Activated CD4-positive, alpha-beta T cell treated with anti-CD3 and anti-CD28 coated beads for 36 hours (primary cell): ENCODE measurements at places on chromosomes 4 and X. TPM values are rescaled to one million over a fixed set of nuclear protein-coding genes. Genes with fewer than 3 reads are reported as not detected.
A peak's percentile ranks its signal among the peaks of the same experiment; 100 is the strongest.

The MAGED4 gene
- total RNA-seq: 0.95 TPM

DNA sequence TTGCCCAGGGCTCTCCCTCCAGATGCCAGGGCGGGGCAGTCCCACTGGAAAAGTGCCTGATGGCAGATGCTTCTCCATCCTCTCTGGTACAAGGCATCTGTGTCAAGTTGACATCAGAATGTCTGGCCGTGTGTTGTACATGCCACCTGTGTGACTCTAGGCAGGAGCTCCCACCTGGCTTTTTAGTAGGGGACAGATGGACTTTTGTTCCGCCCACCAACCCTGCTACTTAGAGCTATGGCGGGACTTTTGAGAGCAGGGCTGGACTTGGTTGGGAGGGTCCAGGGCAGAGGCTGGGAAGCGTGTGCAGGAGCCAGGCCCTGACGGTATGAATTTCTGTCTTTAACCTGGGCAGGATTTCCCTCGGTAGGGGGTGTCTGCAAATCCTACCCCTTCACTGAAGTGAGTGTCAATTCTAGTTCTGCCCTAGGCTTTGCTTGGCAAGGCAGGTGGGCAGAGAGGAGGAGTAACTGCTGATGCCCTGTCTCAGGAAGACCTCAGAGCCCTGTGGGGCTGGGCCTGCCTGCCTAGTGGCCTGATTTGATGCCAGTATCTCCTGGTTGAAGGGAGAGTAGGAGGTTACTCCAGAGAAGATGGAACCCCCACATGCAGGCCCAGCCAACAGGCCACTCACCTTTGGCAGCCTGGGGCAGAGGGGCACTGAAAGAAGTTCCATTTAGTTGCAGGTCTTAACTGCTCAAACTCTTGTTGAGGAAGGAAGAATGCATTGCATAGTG is 99.1 kb downstream of the PJA1 start:
- DNase-seq: no peak

- no peak for DNase-seq
Measured at GRCh38 chr4:71945791-71946190, 86.0 kb upstream of the NPFFR2 start.

The BEND4 gene
- total RNA-seq: 0.42 TPM

GRCh38 chr4:7192252-7193029 is at the start of gene SORCS2:
TSS of gene SORCS2 (plus strand) at chr4:7192538.
- peak; percentile 74 for DNase-seq

GRCh38 chr4:73730292-73730691 is 10.1 kb upstream of the CXCL8 start:
- DNase-seq: no peak

- no peak for DNase-seq
Measured at GRCh38 chr4:141169391-141169790, 36.1 kb upstream of the RNF150 start.

The FAAH2 gene
- total RNA-seq: 4.9 TPM

GRCh38 chr4:28228561-28229491 is 1368.2 kb downstream of the STIM2 start:
- DNase-seq: no peak

The CCDC110 gene
- 0.34 TPM for total RNA-seq

The FRG2 gene
- not detected for total RNA-seq

DNA sequence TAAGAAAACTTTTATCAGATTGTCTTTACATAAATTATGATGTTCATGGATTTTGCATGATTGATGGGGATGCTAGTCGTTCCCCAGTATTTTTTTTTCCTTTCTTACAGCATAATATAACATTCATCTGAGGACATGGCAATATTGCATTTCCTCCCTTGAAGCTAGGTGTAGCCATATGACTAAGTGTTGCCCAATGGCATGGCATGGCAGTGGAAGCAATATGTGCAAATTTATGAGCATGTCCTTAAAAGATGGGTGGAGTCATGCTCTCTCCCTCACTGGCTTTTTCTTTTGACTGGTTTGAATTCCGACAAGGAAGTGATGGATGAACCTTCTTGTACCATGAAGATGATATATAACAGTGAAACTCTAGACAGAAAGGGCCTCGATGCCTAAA is 96.3 kb downstream of the BANK1 start:
- no peak for DNase-seq

The SHOX gene
- not detected for total RNA-seq

DNA sequence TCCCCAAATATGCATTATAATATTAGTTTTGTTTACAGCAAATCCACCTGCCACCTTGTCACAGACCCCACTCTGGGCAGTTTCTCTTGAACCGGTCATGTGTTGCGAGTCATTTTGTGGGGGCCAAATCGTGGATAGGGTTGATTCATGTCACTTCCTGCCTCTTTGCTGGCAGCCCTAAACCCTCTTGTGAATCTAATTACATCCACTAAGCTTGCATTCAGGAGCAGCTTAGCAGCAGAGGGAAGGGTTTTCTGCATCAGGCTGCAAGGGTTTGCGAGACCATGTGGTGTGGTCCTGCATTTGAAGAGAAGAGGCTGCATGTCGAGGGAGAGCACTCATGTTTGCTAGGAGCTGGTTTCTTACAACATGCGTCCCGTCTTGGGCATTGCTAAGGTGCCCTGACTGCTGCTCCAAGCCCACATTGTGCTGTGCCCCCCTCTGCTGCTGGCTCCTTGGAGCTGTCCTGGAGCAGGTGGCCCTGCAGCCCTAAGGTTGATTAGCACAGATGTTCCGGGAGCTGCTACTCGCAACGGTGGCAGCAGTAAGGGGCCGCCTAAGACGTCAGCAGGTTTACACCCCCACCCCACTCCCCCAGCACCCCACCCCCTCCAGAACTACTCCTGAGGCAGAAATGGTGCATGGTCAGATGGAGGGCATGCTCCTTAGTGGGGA is 88.9 kb upstream of the CLDN34 start:
- DNase-seq: no peak

- no peak for DNase-seq
Measured at GRCh38 chr4:122759639-122760310, 27.3 kb downstream of the BBS12 start.

DNA sequence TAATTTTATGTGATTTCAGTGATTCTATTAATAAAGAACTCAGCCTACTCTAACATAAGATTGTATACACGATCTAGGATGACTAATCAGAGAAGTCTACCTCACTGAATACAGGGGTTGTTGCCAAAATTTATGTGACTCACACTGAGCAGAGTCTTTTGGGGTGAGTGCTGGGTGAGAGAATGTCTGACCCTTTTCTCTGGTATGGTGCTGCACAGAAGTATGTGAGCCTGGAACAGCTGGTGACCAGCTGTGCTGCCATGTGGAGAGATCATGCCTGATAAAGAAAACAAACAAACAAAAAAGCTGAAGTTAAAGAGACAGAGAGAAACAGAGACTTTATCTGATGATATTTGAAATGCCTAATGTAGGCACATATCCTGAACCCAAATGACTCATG is 618.1 kb upstream of the GRIA3 start:
- DNase-seq: no peak

- DNase-seq: no peak
Measured at GRCh38 chr4:187276736-187277408, 553.2 kb upstream of the FAT1 start.

DNA sequence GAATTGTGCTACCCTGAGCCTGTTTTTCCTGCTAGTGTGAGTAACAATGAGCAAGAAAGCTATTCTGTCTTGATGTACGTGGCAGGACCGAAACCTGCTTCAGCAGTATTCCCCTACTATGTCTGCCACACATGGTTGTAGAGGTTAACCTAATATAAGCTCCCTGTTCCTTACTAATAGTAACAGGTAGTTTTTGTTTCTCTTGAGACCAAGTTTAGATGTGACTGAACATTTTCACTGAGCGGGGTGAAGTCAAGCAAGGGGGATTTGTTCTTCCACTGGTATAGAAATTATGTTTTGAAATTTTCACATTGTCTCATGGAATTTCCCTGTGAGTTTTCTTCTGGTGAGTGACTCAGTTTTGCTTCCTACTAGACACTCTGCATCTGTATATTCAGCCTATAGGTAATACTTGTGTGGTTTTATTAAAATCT is 37.3 kb downstream of the RRAGB start:
- peak; percentile 13 for DNase-seq

- no peak for DNase-seq
Measured at GRCh38 chr4:85210353-85210752, 243.9 kb upstream of the WDFY3 start.

DNA sequence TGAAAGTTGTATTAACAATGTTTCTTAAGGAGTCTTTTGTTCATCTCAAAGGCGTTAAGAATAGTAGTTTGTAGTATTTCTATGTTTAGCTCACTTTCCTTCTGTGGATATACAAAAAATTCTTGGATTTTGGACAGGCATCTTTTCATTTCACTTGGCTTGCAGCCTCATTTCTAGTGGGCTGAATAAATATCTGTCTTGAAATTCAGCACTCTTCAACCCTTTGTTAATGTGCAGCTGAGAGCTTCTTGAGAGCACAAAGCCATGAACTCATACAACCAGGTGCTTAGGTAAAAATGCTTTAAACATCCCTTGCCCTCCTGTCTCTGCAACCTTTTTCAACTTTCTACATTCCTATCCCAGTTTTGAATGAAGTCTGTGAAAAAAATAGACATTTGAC is 1003.2 kb downstream of the C4orf33 start:
- no peak for DNase-seq

The CDKL2 gene
- 0.62 TPM for total RNA-seq

- DNase-seq: no peak
Measured at GRCh38 chrX:74902806-74903205, 22.4 kb downstream of the NEXMIF start.

The OPRPN gene
- not detected for total RNA-seq

DNA sequence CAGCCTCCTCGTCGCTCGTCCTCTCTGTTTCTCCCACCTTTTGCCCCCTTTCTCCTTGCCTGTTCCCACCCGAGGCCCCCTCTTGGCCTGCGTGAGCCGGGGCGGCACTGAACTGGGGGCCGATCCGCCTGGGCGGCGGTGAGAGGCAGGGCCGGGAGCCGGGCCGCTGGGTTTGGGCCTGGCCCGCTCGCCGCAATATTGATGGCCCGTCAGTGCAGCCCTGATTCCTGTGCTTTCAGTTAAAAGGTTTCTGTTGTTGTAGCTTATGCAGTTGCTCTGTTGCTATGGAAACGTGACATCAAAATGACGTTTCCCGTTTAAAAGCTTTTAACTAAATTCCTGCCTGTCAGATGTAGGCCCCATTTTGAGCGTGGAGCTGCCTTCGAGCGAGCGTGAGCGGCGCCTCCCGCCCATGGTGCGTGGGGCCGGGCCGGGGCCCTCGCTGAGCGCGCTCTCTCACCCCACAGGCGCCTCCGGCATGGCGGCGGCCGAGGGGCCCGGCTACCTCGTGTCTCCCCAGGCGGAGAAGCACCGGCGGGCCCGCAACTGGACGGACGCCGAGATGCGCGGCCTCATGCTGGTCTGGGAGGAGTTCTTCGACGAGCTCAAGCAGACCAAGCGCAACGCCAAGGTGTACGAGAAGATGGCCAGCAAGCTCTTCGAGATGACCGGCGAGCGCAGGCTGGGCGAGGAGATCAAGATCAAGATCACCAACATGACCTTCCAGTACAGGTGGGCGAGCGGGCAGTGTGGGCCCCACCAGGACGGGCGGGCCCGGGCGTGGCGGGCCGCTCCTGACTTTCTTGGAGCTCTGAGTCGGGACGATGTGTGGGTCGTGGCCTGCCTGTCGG is at the start of gene MSANTD1:
Gene MSANTD1, plus strand, starts transcription at position 349 of the 851 bp plus-strand sequence. Its CDS starts 64 bp downstream, at position 413.
- DNase-seq: no peak

The DOK7 gene
- not detected for total RNA-seq

DNA sequence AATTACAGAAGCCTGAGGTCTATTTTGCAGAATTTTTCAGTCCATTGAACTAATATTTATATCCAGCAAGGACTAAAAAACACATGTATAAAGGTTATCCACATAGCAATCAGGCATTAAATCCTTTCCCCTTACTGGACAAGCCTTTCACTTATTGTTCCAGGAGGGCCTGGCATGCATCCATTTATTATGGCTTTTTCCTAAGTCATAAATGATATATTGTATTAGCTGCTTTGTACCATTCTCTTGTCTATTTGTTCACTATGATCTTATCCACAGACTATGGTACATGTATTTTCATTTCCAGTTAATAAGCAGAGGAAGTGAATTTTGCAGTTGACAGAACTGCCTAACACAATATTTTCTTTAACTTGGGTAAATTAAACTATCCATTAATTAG is 105.4 kb upstream of the ANK2 start:
- no peak for DNase-seq

DNA sequence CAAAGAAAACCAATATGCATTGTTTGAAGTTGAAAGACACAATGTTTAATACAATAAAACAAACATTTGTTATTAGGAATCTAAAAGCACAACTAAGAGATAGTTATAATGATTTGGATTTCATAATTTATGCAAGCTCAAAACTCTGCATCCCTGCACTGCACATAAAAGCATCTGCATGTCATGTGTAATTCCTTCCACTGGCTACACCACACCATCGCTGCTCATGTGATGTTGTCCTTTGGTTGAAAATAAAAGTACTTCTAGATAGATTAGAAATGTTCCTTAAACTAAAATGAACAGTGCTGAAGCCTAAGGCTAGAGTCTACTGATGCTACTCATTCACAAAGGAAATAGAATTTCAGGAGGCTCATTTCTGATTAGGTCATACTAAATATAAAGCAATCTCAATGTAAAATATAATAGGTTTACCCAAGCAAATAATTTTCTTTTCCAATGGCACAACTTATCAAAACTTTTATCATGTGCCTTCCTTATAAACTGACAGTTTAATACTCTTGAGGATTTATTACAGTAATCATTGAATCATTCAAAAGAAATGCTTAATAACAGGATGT is 130.8 kb upstream of the DKK2 start:
- no peak for DNase-seq

- no peak for DNase-seq
Measured at GRCh38 chrX:130716781-130717413, 186.1 kb downstream of the ENOX2 start.

- DNase-seq: no peak
Measured at GRCh38 chr4:72945719-72946336, 123.7 kb downstream of the COX18 start.

DNA sequence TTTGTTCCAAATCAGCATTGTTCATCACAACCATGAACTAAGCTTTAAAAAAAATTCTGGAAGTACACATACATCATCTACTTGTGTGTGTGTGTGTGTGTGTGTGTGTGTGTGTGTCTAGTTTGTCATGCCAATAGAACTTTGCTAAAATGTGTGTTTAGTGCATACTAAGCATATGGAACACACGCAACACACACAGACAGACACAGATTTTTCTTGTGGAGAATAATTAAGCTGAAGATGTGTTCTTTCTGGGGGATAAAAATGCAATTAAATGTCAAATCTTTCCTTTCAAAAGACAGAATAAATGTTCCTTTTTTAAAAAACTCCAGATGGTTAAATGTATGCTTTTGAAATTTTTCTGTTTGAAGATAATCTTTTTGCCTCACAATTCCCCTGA is 530.4 kb upstream of the INTU start:
- DNase-seq: no peak

- DNase-seq: no peak
Measured at GRCh38 chr4:164847016-164847415, 30.0 kb upstream of the APELA start.

- peak; percentile 15 for DNase-seq
Measured at GRCh38 chrX:30900227-30900626, 11.2 kb upstream of the TAB3 start.

GRCh38 chr4:117768610-117769009 is 265.7 kb upstream of the NDST3 start:
- DNase-seq: no peak

GRCh38 chr4:119763386-119763785 is 134.8 kb upstream of the PDE5A start:
- DNase-seq: no peak
